ENCODE measurements at places on chromosomes 7 and 10. TPM values are rescaled to one million over a fixed set of nuclear protein-coding genes. Genes with fewer than 3 reads are reported as not detected.

PTPRN2 gene
- total RNA-seq: 7.0 TPM

- DNase-seq: no peak
Observed at GRCh38 chr10:82826132-82826531, 951.1 kb downstream of the NRG3 start.

PODXL gene
- 1.5 TPM for total RNA-seq

TRIM50 gene
- total RNA-seq: not detected

DNA sequence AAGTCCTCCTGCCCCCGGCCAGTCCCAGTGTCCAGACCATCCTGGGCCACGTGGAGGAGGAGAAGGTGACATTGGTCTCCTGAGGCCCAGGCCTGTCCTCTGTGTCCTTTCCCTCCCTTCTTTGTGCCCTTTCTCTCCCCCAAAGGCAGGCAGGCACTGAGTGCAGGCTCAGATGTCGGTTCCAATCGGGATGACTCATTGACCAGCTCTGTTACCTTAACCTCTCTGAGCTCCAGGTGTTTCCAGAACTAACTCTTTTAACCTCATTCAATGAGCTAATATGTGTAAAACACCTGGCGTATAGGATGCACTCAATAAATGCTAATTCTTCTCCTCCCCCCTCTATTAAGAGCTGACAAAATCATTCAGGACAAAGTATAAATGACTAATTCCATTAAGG is 25.7 kb downstream of the MACROH2A2 start:
- no peak for DNase-seq

DNA sequence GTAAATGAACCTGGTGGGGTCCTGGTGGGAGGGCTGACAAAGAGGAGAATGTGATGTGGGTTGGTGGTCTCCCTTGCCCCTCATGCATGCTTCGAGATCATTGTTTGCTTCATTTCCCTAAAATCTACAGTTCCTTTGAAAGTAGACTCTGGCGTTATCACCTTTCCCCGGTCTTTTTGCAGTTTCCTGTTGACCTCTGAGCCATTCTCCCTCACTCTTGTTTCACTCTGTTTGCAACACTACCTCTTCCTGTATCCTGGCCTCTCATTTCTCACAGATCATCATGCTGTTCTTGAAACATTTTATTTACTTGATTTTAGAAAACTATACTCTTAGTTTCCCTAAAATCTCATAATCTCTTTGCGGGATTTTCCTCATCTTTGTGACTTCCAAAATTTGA is 179.8 kb downstream of the WNT2 start:
- DNase-seq: no peak

ST8SIA6 gene
- total RNA-seq: not detected

DNA sequence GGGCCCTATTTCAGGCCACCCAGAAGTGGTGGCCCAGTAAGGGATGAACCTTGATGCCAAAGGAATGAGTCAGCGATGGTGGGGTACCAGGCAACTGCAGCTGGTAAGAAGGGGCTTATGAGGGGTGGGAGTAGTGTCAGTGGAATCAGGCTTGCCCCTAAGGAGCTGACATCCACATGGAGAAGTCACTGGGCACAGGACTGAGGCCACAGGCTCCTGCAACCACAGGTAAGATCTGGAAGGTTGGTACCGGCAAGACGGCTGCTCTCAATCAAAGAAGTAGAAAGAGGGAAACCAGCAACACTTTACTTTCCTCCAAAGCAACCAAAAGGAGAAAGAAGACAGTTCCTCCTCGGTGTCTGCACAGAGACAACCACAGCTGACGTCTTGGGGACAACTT is 2.5 kb downstream of the GCK start:
- no peak for DNase-seq

- DNase-seq: no peak
Observed at GRCh38 chr10:43824934-43825333, 176.3 kb upstream of the ZNF32 start.

DNA sequence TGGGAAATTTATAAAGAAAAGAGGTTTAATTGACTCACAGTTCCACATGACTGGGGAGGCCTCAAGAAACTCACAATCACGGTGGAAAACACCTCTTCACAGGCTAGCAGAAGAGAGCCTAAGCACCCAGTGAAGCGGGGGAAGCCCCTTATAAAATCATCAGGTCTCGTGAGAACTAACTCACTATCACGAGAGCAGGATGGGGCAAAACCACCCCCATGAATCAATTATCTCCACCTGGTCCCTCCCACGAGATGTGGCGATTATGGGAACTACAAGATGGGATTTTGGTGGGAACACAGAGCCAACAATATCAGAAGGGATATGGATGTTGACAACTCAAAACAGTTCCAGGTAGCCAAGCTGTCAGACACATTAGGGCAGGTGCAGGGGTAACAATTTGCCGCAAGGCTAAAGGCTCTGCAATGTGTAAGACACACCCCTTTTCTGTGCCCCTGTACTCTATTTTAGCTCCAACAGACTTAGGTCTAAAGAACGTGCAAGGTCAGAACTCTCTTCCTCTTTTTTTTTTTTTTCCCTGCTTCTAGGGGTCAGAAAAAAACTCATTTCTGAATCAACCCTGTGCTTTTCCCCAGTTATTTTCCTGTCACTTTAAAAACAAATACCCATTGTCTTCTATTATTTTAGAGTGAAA is 30.7 kb upstream of the RBM20 start:
- no peak for DNase-seq

DNA sequence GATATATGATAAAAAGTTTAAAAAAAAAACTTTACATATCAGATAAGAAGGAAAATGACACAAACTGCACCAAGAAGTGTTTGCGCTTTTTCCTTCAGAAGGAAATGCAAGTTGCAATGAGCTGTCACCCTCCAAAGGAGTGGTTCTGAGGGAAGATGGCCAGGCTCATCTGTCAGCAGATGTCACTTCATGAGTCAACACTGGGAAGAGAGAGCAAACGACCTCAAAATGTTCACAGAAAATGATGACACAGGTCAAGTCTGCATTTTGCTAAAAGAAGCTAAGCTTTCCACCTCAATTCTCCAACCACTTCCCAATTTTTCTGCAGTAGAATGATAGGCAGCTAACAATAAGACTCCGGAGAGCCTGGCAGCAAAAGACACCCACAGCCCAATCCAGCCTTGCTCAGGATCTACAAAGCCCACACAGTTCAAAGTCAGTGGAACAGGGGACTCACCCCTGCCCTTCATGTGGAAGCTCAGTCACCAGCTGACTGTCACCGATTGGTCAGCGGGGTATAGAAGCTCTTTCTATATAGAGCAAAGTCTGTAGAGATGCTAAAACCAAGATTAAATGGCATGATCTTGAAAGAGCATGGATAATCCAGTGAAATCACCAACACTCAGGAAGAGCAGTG is 155.1 kb upstream of the NEBL start:
- DNase-seq: no peak

- DNase-seq: no peak
Observed at GRCh38 chr7:22356701-22357310, at the start of gene RAPGEF5. Gene RAPGEF5, minus strand, starts transcription at chr7:22357154. Its CDS starts 94 bp downstream, at chr7:22357060.

DPYSL4 gene
- 1.2 TPM for total RNA-seq

DNA sequence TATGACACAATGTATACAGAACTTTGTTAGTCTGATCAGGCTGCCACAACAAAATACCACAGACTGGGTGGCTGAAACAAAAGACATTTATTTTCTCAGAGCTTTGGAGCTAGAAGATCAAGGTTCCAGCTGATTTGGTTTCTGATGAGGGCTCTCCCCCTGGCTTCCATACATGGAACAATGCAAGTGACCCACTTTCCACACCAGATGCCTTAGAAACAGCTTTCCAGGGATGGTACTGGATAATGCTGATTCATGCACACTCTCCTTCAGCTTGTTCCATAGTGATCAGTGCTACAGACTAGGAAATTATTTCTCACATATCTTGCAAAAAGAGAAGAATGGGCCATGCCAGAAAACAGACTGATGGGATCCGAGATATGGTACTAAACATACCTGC is 1274.9 kb upstream of the SORCS1 start:
- no peak for DNase-seq

DNA sequence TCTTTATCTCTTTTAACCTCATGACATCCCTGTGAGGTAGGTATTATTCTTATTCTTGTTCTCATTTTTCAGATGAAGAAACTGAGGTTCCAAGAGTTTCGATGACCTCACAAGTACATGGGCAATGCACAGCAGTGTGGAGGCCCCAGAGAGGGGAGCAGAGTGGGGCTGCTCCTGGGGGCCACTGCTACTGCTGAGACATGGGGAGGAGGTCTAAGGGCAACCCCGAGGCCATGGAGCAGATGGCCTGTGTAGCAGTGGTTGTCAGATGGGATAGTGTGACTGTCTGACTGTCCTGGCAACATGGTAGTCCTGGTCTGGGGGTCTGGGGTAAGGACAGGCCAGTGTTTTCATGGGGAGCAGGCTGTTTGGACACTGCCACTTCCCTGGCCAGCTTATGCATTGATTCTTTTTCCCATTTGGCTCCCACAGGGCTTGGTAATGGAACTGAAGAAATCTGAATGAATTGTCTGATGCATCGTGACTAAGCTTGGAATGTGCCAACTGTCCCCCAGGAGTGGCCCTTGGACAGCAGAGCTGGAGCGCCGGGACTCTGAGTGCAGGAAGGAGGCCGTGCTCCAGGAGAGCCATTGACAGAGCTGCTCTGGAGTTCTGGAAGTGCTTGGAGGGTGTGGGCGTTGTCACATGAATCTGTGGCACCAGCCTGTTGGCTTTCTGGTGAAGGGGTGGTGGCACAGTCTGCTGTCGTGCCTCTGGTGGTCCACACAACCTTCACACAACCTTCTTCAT is 40.9 kb downstream of the ADRA2A start:
- DNase-seq: no peak

ANXA8 gene
- not detected for total RNA-seq

HOXA7 gene
- not detected for total RNA-seq

MYPN gene
- total RNA-seq: not detected

DNA sequence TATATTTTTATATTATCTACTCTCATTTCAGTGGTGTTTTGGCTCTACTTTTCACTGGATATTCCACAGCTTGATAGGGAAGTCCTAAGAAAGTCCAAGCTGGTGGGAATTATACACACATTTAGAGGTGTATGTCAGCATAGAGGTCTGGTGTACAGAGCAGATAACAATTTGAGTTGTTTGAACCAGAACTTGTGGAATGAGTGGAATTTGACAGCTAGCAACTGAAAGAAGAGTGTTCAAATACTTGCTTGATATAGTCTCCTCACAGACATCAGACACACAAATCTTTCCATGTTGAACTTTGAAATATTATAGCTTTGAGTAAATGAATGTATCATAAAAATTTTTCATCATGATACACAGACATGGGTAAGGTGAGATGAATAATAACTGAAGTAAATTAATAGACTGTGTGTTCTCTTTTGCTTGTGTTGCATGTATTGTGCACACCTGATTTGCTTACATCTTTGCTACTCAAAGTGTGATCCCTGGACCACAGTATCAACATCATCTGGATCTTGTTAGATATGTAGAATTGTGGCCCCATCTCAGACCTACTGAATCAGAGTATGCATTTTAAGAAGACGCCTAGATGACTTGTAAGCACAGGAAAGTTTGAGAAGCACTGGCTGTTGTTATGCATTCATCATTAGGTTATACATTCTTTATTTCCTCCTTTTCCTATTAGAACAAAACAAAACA is 91.5 kb downstream of the ABCA13 start:
- DNase-seq: no peak

- no peak for DNase-seq
Observed at GRCh38 chr7:106524690-106525059, 136.3 kb downstream of the CCDC71L start.

CYP3A7 gene
- total RNA-seq: not detected

DNA sequence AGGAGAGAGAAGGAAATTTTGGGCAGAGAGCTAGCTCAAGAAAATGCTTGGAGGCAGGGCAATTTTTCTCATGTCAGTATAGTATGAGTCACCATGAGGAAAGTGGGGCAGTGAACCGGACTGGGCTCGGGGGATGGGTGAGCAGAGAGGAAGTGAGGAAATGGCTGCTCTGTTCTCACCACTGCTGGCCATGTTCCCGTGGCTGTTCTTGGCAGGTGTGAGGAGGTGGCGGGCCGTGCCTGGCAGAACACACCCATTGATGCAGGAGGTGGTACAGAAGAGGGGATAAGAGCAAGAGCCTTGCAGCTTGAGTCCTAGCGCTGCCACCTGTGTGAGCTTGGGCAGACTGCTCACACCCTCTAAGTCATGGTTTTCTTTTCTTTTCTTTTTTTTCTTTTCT is 304.4 kb upstream of the LYZL1 start:
- no peak for DNase-seq

LRRC17 gene
- total RNA-seq: 0.21 TPM

SLC13A1 gene
- not detected for total RNA-seq

HOXA2 gene
- not detected for total RNA-seq

DNA sequence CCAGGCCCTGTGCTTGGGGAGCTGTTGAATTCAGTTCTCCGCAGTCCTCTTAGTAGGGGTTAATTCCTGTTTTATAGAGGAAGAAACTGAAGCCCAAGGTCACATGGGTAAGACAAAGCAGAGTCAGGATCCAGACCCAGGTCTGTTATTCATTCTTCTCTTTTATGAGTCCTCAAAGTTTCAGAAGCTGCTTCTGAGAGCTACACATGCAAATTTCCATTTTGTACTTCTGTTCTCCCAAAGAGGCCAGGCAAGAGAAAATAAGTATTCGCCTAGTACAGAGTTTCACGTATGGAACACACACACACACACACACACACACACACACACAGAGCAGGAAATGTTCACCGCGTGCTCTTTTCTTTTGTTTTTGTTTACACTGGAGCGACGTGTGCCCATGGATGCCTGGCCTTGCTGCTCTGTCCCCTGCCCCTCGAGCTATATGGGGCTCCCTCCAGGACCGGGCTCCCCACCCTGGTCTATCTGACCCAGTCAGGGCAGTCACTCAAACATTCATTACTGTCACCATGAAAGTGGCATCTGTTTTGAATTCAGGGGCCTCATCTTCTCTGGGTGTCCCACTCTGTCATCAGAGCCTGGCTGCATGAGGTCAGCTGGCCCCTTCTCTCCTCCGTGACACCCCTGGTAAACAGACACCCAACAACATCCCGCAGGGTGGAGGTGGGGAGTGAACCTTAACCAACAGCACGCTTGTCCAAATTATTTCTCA is 84.4 kb downstream of the TNS3 start:
- no peak for DNase-seq

DNA sequence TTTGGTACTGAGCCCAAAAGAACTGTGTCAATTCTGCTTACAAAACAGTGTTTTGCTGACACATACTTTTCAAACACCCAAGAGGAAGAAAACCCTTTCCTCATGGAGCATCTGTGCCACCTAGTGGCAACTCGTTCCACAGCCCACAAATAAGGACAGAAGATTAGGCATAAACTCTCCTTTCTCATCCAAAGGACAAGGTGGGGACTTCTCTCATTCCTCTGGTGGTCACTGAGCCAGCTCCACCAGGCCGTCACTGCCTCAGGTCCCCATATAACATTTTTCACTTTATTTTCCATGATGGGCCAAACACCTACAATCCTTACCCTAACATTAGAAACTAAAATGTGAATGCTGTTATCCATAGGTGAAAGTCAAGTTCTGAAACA is 76.9 kb downstream of the RNF216 start:
- peak; percentile 80 for DNase-seq
